ENCODE measurements at places on chromosomes 7 and 10. TPM values are rescaled to one million over a fixed set of nuclear protein-coding genes. Genes with fewer than 3 reads are reported as not detected.

The TMEM213 gene
- not detected for total RNA-seq

The TEX47 gene
- not detected for total RNA-seq

The GPR15LG gene
- not detected for total RNA-seq

The TMEM196 gene
- not detected for total RNA-seq

The TFAM gene
- 129 TPM for total RNA-seq

The STRIP2 gene
- 8.1 TPM for total RNA-seq

DNA sequence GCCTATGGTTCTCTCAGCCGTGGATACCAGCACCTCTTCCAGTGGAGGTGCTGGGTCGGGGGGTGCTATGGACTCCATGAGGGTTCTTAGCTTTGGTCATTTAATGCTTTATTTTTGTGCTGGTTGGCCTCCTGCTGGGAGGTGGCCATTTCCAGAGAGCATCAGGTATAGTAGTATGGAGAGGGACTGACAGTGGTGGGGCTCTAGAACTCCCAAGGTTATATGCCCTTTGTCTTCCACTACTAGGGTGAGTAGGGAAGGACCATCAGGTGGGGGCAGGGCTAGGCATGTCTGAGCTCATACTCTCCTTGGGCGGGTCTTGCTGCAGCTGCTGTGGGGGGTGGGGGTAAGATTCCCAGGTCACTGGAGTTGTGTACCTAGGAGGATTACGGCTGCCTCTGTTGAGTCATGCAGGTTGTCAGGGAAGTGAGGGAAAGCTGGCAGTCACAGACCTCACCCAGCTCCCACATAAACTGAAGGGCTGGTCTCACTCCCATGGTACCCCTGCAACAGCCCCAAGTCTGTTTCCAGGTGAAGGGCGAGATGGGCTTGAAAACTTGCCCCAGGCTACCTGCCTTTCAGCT, 763.2 kb upstream of the LRRTM3 start:
- DNase-seq: no peak

GRCh38 chr10:45602836-45603235, 69.7 kb downstream of the ZFAND4 start:
- DNase-seq: no peak

DNA sequence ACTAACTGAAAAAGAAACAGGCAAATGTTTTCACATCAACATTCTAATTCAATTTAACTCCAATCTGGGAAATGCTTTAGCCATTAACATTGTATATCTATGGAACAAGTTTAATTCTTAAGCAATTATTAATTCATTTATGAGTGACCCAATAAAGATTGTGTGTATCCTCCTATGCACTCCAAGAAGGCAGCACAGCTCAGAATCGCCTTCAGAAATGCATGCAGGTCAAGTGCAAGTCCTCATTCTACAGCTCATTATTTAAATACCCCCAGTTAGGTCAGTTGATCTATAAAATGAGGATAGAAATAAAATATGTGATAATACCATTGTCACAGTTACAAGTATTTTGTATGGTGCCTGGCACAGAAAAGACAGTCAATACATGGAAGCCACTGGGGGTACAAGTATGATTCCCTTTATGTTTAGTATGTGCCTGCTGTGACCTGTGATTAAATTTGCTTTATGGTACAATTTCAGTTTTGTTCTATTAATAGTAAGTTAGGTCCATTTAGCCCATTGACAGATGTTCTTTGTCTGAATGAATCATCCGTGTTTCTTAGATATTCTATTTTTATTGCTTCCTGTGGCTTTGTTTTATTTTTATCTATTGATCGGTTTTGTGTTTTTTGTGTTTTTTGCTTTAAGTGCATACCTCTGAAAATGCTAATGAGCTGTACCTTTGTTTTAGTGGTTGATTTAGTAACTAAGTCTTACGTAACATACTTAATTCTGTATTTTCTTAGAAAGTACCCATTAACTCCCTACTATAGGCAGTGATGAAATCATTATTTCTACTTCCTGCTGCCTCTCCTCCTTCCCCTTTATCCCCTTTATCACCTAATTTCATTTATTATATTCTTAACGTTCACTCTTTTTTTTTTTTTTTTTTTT, 42.8 kb downstream of the CPXM2 start:
- DNase-seq: no peak

- DNase-seq: no peak
Measured at GRCh38 chr10:63595072-63595471, 73.9 kb downstream of the REEP3 start.

DNA sequence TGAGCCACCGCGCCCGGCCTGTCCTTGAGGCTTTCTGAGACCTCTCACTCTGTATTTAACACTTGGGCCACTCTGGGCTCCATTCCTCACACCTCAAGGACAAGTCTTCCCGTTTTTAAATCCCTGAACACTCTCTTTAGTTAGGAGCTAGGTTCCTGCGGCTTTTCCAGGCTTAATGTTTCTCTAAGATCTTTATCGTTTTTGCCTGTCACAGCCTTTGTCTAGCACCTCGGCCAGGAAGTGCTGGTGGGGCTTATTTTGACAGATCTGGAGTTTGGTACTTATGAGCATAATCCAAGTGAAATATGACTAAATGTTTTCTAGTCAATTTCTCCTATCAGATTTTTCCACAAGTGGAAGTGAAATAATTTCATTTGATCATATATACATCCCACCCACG, 186.6 kb downstream of the DPY19L1 start:
- DNase-seq: no peak

- DNase-seq: no peak
Measured at GRCh38 chr10:26361971-26362370, 76.2 kb upstream of the APBB1IP start.

- no peak for DNase-seq
Measured at GRCh38 chr7:44757311-44757710, 8.7 kb downstream of the ZMIZ2 start.

- DNase-seq: no peak
Measured at GRCh38 chr7:22442187-22442881, 57.7 kb downstream of the STEAP1B start.

DNA sequence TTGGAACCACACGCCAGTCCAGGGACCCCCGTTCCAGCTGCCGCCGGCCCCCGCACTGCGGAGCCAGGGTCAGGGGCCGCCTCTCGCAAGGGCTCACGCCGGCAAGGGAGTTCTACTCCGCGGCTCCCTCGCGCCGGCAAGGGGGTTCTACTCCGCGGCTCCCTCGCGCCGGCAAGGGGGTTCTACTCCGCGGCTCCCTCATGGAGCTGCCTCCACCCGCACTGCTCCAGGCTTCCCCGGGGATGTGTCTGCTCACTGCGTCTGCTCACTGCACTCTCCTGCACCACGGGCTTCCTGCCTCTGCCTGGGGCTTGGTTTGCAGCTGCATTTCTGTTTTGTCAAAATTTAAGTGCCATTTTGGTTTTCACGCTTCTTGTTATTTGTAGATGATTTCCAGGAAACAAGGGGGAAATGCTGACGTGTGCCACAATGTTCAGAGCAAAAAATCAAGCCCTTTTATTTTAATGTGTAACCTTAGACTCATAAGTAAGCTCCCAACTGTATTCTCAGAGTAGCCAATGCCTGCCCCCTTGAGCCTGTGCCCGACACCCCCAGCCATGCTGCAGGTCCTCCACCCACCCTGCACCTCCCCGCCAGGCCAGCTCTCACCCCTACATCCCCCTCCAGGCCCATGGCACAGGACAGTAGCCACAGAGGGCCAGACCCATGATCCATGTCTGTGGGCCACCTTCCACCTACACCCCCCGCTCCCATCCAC, 246.2 kb downstream of the MAD1L1 start:
- no peak for DNase-seq

DNA sequence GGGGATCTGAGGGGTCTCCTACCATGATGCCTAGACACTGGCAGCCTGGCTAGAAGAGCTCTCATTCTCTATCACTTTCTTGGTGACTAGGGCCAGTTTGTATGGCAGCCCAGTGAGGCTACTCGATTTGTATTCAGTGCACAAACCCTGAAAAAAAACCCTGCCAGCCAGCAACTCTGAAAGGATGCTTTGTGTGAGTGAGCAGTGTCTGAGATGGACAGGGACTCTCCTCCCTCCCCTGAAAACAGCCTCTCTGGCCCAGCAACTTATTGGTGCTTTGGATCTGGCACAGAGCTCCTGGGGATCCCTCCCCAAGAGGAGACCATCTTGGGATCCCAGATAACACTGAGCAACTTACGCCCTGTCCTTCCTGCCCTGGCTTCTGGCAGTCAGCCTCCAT, 10.8 kb upstream of the LRRC4 start:
- no peak for DNase-seq

- no peak for DNase-seq
Measured at GRCh38 chr10:131068760-131069159, 242.8 kb downstream of the TCERG1L start.

DNA sequence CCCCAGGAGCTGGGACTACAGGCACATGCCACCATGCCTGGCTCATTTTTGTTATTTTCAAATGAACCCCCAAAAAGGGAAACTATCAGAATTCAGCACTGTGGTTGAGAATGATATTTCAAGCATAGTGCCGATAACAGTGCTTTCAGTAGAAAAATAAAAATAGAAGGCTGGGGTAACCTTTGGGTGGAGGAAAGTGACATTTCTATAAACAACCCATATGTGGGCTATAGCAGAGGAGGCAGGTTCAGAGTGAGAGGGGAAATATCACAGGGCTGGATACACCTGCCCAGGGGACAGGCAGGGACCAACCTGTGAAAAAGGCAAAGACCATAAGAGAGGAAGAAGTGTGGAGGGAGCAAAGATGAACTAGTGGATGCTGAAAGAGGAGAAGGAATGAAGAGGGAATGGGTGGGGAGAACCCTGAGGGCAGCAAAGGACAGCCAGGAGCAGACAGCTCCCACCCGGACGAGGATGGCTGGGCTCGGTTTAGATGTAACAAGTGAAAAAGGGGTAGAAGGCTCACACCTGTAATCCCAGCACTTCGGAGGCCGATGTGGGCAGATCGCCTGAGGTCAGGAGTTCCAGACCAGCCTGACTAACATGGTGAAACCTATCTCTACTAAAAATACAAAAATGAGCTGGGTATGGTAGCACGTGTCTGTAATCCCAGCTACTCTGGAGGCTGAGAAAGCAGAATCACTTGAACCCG, 56.5 kb downstream of the MAP3K8 start:
- no peak for DNase-seq

DNA sequence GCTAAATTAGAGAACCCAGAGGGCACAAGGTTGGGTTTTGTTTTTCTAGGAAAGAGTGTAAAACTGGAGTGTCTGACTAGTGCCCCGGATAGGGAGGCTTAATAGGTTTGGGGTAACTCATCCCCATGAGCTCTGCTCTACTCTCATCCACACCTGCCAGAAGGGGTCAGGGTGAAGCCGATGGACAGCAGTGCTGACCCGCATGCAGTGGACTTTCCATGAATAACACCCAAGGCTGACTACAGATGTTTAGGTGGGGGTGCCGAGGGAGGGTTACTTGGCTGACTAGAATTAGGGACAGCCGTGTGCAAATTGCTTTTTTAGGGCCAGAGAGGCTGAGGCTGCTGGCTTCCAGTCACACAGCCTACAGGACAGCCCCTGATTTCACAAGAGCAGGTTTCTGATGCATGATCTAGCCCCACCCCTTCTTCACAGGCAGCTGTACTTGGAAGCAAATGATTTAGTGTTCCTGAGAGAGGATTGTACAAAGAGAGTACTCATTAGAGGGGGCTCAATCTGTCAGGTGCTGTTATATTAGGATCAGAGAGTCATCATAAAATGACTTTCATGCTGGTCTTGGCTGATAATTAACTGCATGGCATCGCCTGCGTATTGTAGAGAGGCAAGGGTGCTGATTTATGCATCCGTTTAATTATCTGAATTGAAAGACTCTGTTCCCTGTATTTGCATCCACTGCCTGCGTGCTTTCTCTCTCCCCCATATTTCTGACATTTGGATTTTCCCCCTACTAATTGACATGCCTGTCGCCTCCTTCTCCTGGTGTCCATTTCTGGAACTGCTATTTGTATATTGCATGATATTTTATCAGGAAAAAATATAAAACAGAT, 9.5 kb downstream of the INHBA start:
- no peak for DNase-seq

- peak; percentile 42 for DNase-seq
Measured at GRCh38 chr10:117138838-117139580, 939 bp upstream of the VAX1 start.

GRCh38 chr10:92490387-92490786, 83.5 kb downstream of the IDE start:
- DNase-seq: no peak

DNA sequence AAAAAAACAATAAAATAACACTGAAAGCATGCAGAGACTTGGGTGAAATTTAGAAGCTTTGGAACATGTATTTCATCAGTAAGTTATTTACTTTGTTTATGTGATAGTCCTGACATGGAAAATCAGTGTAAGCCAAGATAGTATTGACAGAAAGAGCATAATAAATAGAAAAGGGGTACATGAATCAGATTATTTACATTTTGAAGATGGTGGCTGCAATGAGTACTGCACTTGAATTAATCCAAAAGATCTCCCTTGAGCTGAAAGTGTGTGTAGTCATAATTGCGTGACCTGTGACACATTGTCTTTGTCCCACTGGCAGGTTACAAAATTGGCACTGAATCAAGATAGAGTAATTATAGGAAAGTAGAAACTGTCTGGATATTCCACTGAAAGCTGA, 562.9 kb downstream of the GFRA1 start:
- DNase-seq: no peak
